Activated CD4-positive, alpha-beta memory T cell treated with anti-CD3 and anti-CD28 coated beads, Interleukin-2, amount 10 ng/mL, durations not matched to agents 7 days and 5 days (primary cell): ENCODE measurements at places on chromosomes 13 and 19. TPM values are rescaled to one million over a fixed set of nuclear protein-coding genes. Genes with fewer than 3 reads are reported as not detected.

The ZSCAN1 gene
- total RNA-seq = not detected

The ZNF329 gene
- total RNA-seq = 4.6 TPM

The CCDC70 gene
- not detected for total RNA-seq

The BEST2 gene
- total RNA-seq = not detected

The GJB2 gene
- 5.6 TPM for total RNA-seq

The CEACAM19 gene
- 0.30 TPM for total RNA-seq

The DAPK3 gene
- total RNA-seq = 41.3 TPM

GRCh38 chr19:5713228-5713627 lies 6.7 kb downstream of the LONP1 start:
- no peak for DNase-seq

DNA sequence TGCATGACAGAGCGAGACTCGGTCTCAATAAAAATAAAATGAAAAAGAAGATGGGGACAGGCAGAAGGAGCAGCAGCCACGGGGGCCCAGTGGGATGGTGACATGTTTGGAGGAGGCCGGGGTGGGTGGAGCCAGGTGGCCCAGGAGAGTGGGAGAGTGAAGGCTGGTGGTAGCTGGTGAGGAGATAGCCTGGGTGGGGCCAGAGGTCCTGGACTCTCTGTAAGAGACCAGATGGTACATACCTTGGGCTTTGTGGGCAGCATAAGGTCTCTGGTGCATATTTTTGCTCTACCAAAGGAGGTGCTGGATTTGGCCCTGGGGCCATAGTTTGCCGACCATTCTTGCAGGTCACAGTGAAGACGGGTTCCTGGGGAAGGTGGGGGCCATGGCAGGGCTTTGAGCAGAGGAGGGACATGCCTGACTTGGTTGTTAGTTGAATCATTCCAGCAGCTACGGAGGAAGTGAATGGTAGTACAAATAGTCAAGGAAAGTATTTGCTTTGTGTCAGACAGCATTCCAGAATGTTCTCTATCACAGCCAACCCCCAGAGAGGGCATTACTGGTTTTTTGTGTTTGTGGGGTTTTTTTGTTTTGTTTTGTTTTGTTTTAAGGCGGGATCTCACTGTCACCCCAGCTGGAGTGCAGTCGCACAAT lies 69.1 kb downstream of the ARHGEF18 start:
- DNase-seq = no peak

DNA sequence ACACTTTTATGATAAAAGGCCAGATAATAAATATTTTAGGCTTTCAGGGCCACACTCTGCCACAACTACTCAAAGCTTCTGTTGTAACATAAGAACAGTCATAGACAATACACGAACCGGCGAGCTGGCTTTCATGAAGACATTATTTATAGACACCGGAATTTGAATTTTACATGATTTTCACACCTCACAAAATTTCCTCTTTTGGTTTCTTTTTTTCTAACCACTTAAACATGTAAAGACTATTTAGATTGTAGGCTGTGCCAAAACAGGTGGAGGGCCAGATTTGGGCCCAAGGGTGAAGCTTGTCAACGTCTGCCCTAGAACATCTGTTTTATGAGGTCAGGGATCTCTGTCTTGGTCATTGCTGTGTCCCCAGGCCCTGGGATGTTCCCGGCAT lies 29.7 kb upstream of the FXYD3 start:
- no peak for DNase-seq

DNA sequence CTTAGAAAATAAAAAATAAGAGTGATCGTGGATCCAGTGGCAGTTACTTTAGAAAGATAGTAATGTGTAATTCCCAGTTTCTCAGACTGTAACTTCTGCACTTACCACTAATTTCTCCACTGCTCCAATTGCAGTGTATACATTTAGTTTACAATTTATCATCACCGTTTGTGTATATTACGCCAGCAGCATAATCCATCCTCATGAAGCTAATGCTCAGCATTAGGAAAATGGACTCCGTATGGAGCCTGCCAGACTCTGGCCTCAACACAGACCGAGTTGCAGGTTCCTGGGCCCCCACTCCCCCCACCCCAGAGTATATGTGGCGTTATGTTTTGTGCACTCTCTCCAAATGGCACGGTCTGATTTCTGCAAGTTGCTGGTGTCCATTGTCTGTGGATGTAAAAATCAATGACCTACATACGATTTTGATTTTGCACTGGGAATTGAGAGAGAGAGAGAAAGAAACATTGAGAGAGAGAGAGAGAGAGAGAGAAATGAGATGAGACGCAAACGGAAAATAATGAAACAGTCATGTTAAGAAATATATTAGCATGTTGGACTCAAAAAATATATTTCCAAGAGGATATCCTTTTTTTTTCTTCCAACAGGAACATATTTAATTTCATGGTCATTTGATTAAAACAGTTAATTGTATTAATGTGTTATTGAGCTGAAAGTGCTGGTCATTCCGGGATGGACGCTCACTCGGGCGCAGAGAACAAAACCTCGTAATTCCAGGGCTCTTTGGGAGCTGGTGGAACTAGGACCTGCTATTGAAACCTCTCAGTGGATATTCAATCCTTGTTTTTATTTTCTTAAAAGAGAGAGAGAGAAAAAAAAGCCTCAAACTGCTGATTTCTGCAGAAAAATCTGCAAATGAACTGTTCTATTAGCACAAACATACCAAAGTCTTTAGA lies 278.8 kb downstream of the TSHZ3 start:
- DNase-seq = no peak

GRCh38 chr19:52227980-52228379 lies 38.1 kb downstream of the PPP2R1A start:
- DNase-seq = no peak

- no peak for DNase-seq
These were observed at the start of gene PDE4C for GRCh38 chr19:18225702-18226468. TSS of gene PDE4C (minus strand) at chr19:18226438. CDS start at chr19:18226415, 23 bp downstream.

DNA sequence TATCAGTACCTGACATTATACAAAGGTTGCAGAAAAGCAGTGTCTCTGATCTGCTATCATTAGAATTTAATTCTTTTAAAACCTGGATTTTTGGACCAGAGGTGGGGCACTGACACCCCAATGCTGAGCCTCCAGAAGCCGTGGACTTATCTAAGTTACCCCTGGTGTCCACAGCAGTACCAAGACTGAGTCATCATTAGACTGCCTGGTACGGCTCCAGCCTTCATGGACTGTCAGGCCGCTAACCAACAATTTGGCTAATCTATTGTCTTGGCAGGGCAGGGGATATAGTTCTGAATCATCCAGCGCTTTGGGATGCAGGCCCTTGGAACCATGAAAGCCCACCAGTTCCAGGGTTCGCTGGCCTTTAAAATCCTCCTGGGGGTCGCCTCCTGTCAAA lies 78.3 kb downstream of the TSHZ3 start:
- no peak for DNase-seq

GRCh38 chr19:55133639-55134444 lies 15.2 kb downstream of the TNNT1 start:
- no peak for DNase-seq

- DNase-seq = no peak
These were observed 16.7 kb downstream of the ZNF100 start for GRCh38 chr19:21750586-21751128.

DNA sequence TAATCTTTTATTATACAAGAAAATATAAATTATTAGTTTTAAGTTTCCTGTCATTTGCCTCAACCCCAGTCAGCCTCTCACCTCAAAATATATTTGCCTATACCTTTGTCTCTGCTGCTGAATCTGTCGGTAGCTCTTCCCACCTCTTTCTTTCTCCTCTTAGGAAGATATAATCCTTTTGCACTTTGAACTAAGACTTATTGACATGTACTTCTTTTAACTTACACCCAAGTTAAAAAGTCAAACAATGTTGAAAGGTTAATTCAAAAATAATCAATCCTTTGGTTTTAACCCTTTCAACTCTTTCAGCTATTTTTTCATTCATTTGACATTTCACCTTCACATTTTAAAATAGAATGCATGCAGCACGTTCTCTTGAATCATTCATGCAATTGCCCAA lies 9.0 kb upstream of the KL start:
- DNase-seq = no peak

GRCh38 chr13:43629691-43630480 lies 156.9 kb downstream of the ENOX1 start:
- DNase-seq = no peak

DNA sequence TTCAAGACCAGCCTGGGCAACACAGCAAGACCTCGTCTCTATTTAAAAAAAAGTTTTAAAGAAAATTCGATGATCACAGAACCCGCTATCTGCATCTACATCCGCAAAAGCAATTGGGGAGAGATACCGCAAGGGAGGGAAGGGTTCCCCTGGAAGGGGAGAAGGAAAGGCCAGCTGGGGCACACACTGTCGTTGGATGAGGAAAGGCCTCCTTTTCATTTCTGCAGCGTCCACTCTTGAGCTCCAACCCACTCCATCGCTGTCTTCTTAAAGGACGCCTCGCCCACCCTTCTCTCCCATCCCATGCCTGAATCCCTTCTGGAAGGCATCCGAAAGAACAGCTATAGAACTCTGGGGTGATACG lies 3.2 kb upstream of the PRKCG start:
- DNase-seq = no peak

DNA sequence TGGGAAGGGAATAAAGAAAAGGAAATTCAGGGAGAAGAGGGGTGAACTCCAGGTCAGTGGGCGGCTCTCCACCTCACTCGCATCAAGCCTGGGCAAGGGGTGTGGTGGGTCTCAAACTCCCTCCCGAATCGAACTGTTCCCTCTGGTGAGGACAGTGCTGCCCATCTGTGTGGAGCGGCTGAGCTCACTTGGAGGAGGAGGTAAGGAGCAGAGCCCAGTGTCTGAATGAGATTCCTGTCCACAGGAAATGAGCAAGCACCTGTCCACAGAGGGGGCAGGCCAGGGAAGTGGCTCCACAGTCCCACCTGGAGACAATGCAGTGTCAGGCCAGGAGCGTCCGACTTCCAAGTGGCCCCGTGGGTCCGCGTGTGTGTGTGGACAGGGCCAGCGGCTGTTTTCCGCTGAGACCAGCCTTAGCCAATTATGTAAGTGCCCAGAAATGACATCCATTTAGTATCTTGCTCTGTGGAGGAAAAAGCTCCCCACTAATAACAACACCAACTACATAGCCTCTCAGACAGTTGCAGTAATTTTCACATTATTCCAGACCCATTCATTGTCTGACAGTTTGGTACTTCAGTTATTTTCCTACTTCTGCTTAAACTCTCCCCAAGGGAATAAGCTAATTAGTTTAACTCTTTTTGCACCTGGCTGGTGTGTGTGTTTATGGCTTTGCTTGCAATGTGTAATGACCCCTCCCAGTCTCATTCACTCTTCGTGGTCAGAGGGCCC lies 114.6 kb downstream of the SOX1 start:
- no peak for DNase-seq

- DNase-seq = no peak
These were observed 2.8 kb upstream of the GSK3A start for GRCh38 chr19:42245231-42245630.
